ENCODE measurements at places on chromosomes 11 and 22. TPM values are rescaled to one million over a fixed set of nuclear protein-coding genes. Genes with fewer than 3 reads are reported as not detected.

Gene GPHA2
- not detected for total RNA-seq

Gene PRMT3
- total RNA-seq: 33.8 TPM

Gene PLEKHA7
- total RNA-seq: 49.4 TPM

Gene SC5D
- 9.3 TPM for total RNA-seq

Gene TOP3B
- total RNA-seq: 15.8 TPM

Gene LRRC74B
- not detected for total RNA-seq

Gene KRTAP5-8
- total RNA-seq: not detected

Gene DRICH1
- total RNA-seq: 0.22 TPM

Gene ZNF214
- total RNA-seq: 0.79 TPM

Gene ARHGAP8
- 1.6 TPM for total RNA-seq

Data from A549 treated with Mapracorat at 1 μM for 4 hours (cell line).